ENCODE measurements at places on chromosomes 12 and 14.
A peak's percentile ranks its signal among the peaks of the same experiment; 100 is the strongest.

DNA sequence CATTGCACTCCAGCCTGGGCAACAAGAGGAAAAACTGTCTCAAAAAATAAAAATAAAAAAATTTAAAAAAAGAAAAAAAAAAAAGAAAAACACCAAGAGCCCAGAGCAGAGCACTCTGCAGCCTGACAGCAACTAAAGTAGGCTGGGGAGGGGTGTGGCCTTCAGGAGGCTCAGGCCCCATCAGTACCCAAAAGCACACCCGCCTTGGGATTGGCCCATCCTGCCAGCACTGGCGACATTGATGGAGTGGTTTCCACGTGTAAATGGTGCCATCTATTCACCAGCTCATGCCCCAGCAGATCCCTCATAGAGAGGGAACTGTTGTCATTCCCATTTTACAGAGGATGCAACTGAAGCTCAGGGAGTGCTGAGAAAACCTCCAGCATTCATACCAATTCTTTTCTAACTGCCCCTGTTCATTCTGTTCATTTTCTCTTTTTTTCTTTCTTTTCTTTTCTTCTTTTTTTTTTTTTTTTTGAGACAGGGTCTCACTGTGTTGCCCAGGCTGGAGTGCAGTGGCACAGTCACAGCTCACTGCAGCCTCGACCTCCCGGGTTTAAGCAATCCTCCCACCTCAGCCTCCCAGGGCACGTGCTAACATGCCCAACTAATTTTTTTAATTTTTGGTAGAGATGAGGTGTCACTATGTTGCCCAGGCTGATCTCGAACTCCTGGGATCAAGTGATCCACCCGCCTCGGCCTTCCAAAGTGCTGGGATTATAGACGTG lies 89.3 kb downstream of the IRF2BPL start:
- DNase-seq = no peak

DNA sequence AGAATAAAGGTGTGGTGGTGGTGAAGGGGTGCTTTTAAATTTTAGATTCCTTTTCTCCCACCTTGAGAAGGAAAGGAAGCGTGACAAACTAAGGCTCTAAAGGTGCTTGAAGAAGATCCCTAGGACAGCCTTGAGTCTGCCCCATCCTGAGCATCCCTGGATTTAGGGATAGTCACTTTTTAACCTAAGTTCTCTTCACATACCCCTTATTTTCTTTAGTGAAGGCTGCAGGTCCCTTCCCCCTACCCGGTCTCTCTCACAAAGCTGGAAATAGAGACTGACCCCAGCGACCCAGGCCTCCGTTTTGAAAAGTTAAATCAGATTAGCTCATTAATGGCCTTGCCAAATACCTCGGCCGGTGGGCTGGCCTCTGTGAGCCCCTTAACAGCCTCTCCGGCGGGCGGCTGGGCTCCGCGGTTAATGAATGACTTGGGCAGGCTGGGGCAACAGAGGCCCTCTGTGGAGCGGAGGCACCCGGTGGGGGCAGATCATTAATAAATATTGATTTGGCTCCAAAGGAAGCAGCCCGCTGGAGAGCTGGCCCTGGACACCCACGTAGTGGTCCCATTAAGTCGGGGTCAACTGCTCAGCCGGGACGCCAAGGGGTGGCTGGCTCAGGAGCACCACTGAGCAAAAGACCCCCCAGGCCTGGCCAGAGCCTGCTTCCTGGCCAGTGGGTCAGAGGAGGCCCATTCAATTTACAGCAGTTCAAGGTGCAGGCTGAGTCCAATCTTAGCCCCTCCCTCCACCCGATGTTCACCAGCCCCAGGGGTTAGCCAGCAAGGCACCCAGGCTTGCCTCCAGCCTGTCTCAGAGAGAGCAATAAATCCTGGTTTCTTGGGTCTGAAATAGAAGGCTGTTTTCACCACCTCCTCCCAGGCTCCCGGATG lies 31.8 kb downstream of the PAH start:
- no peak for DNase-seq

DNA sequence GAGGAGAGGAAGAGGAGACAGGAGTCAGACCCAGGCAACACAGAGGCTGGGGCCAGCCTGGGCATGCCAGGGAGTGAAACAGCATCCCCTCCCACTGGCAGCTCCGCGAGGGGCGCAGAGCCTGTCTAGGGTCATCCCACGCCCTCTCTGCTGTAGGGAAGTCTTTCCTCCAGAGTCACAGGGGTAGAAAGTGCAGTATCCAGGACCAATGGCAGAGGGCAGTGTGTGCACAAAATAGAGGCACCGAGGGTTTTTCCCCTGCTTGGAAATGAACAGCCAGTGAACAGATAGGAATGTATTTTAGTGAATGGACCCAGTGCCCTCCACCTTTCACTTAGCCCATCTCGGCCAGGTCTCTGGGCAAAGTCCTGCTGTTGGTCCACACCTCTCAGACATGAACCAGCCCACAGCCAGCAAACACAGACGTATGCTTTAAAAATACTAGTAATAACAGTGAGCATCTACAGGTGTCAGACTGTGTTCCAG lies 9.4 kb upstream of the KRT74 start:
- peak; percentile 75 for DNase-seq

GRCh38 chr12:1273051-1273450 lies 282.0 kb downstream of the ERC1 start:
- DNase-seq = no peak

- no peak for DNase-seq
Measured at GRCh38 chr12:101935890-101936746, 58.7 kb downstream of the DRAM1 start.

- no peak for DNase-seq
Measured at GRCh38 chr12:128524439-128524838, 257.5 kb downstream of the TMEM132C start.

DNA sequence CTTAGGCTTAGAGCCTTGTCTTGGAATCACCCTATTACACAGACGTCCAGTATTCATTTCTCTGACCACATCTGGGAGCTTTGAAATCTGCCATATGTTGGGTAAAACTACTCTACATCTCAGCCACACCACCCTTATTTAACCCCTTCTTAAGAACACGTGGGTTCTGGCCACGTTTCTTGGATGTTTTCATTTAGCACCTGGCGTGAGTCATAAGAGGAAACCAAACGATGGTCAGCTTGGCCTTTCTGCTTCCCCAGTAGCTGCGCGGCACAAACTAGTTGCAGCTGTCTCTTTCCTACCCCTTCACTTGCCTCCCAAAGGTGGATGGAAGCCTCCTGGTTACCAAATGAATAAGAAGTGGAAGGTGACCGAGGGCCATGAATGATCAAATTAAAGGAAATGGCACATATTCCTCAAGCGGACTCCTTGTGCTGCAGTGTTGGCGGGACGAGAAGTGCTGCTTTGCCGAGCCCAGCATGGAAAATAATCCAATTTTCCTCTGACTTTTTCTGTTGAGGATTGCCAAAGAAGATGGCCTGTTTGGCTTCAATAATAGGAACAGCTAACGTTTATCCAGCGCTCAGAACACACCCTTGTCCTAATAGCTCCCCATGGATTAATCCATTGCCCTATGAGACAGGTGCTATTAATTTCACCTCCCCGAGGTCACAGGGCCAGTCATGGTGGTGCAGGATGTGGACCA lies 154.1 kb downstream of the ZNF664 start:
- DNase-seq = no peak

DNA sequence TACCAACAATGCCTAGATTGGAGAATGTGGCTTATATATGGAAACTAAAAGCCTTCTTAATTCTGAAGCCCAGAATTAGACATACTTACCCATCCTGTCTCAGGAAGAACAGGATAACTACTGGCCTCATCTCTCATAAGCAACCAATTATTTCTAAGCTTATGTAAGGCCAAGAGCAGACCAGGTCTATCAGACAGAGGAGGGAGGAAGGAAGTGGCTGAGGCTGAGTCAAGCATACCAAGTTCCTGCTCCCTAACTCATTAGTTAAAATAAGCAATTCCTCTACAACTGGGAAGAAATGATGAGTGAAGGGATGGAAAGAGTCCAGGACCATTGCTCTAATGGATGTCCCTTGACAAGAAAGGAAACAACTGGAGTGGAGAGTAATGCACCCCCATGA lies 27.0 kb upstream of the INSM2 start:
- no peak for DNase-seq

GRCh38 chr14:55580470-55581341 lies 699 bp downstream of the KTN1 start:
- DNase-seq = no peak
